ENCODE measurements at places on chromosomes 1 and 21.

DNA sequence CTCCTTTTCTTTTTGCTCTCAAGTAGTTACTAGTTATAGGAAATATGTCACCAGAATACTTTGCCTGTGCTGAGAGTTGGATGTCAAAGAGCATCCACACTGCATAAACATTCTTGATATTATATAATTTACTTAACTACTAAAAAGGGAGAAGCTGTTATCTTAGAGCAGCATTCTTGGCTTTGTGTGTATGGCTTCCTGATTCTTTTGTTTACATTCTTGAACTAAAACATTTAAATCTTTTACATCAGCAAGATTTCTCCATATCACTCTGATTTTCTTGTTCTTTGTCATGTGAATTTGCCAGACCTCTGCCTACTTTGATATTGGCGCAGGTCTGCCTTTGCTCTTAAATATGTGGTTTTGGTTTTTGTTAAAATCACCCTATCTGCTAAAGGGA, 48.8 kb downstream of the SUCO start:
- DNase-seq = no peak

DNA sequence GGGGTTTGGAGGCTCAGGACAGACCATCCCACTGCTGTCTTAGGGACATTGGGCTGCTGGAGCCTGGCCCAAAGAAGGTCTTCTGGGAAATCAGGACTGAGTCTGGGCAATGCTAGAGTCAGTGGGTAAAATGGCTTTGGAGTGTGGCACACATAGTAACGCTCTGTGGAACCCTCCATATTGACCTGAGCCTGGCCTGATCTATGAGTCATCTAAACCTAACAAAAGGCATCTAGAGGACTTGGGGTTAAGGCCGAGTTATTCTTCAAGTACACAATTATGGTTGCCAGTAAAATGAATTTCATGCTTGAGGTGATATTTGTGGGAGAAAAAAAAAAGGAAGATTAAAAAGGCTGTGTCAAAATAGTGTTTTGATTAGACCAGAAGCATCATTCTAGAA, 77.7 kb downstream of the ST6GALNAC5 start:
- DNase-seq = no peak

DNA sequence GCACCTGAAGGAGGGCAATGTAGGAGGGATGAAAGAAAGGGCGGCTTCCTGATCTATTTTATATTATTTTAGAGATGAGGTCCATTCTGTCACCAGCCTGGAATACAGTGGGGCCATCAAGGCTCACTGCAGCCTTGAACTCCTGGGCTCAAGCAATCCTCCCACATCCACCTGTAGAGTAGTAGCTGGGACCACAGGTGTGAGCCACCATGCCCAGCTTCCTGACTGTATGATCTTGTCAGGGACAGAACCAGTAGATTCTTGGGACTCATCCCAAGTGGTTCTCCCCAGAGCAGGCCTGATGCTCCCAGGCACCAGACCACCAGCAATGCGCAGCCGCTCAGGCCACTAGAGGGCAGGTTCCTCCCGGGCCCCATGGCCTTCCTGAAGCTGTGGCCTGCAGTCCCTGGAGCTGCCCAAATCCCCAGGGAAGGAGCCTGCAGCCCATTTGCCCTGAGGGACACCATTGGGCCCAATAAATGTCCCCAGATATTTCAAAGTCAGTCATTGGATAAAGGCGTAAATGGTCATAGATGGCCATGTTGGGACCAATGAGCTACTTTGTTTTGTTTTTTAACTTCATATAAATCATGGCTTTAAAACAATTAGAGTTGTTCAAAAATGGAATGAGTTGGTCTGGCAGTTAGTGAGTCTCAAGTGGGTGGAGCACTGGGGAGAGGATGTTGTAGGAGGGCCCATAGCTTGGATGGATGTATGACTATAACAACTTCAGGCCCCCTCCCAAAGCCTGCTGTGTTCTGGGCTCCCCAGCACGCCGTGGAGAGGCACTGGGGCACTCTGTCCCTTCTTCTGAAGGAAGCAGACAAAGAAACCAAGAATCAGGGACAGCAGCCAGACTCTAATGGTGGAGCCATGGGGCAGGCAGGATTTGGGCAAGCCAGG, 44.7 kb upstream of the GOLT1A start:
- DNase-seq = peak; percentile 2

- no peak for DNase-seq
Observed at GRCh38 chr1:195188821-195189220, 1419.4 kb downstream of the KCNT2 start.

- DNase-seq = no peak
Observed at GRCh38 chr1:35748326-35748725, 21.5 kb downstream of the CLSPN start.

GRCh38 chr1:16906873-16907272, 11.1 kb downstream of the RNU1-2 start:
- DNase-seq = no peak

- peak; percentile 33 for DNase-seq
Observed at GRCh38 chr1:1144122-1144842, 28.4 kb upstream of the C1orf159 start.

DNA sequence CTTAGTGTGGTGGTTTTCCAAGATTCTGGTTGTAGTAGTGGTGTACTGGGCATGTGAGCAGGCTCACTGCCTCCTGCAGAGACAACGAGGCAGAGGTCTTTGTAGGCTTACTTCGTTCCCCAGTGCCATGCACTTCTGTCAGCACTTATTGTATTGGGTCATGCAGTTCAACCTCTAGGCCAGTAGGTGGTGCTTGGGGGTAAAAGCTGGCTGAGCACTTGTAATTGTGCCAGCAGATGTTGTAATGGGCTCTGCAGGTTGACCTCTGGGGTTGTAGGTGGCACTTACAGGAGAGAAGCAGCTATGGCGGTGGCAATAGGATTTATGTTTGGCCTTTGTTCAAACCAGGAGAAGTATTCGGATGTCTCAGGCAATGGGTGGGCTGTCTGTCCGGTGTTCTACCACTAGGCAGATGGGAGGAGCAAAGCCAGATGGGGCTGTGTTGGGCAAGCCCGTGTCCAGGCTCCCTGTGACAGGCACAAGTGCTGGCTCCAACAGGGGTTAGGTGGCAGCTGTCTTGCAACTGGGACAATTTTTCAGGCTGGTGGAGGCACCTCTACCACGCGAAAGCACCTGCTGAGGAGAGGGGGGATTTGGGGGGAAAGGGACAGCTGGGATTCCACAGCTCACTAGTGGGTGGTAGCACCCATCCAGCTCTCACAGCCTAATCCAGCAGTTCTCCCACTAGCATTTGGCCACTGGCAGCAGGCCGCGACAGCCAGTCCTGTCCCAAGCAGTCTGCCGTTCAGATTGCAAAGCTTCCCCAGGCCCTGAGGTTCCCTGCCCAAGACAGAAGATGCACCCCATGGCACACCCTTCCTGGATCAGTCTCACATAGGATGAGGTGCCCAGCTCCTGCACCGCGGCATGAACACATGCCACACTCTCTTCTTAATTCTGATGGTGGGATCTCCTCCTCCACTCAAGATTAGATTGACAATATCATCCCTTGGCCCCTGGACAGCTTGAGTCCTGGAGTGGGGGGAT, 274.5 kb downstream of the CTH start:
- DNase-seq = peak; percentile 31

GRCh38 chr1:238962941-238963340, 423.4 kb upstream of the CHRM3 start:
- DNase-seq = no peak

- no peak for DNase-seq
Observed at GRCh38 chr1:184859381-184860105, 104.9 kb upstream of the EDEM3 start.

GRCh38 chr1:38133304-38133703, 86.7 kb upstream of the POU3F1 start:
- DNase-seq = no peak

DNA sequence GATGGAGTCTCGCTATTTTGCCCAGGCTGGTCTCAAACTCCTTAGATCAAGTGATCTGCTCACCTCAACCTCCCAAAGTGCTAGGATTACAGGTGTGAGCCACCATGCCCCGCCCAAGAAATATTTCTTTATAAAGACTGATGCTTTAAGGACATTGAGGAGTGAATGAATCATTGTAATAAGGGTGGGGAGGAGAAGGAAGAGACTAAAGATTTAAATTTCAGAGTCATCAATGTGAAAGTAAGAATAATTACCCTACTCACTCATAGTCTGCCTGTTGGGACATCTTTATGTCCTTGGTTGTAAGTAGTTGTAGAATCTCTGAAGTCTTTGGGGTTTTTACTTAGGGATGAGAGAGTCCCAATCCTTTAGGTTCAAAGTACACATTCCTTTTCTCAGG, 7.3 kb downstream of the KDM1A start:
- no peak for DNase-seq

GRCh38 chr1:52141513-52142219, at the start of gene ZFYVE9:
Gene ZFYVE9, plus strand, starts transcription at chr1:52142089. Its CDS starts 91,118 bp downstream, at chr1:52233207.
- DNase-seq = peak; percentile 64

DNA sequence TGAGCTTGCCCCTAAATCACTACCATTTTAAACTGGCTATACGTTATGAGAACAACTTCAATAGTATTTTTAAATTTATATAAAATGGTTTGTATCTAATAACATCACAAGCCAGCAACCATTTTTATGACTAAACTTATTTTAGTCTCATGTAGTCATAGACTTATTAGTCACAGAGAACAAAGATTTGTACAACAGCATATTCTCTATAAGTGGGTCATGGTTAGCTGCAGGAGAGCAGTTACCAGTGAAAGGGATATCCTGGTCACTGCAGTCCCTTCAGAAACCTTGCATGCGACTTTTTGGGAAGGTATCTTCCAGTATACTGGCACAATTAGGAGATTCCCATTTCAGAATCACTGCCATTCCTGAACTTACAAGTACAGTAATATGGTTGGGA, 90.0 kb downstream of the HFM1 start:
- no peak for DNase-seq

GRCh38 chr1:99738858-99739465, 27.5 kb downstream of the FRRS1 start:
- no peak for DNase-seq

GRCh38 chr1:116945421-116945820, 35.7 kb downstream of the PTGFRN start:
- no peak for DNase-seq

DNA sequence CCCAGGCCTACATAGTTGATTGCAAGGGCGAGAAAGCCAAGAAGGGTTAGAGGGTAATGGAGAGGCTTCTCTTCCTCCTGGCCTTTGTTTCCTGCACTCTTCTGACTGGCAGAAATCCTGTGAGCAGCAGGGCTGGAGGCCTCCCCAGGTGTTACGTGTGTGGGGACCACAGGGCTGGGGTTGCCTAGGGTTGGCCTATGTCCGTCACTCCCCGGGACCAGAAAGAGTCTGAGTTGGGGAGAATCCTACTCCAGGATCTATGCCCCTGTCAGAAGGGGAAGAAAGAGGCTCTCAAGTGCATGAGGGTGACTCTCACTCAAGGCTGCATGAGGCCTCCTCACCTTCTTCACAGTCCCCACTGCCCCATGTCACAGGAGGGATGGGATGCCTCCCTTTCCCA, 38.5 kb downstream of the IGFN1 start:
- DNase-seq = no peak
